ENCODE measurements at places on chromosomes 5 and 9.

GRCh38 chr5:118519466-118519865, 468.9 kb downstream of the DTWD2 start:
- no peak for DNase-seq

DNA sequence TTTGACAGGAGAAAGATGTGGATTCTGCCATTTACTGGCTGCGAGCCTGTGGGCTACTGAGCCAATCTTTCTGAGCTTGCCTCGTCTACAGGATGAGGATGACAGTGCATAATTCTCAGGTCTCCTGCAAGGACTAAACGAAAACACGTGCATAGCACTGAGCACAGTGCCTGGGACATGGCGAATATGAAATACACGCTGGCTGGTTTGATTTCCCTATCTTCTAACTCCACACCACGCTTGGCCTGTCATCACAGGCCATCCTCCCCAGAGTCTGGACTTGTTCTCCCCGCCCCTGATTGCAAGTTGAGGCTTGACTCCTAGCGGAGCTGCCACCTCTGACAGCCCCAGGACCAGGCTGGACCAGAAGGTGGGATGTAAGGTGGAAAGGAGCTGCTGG, 37.9 kb downstream of the ARPC5L start:
- DNase-seq, result no peak

DNA sequence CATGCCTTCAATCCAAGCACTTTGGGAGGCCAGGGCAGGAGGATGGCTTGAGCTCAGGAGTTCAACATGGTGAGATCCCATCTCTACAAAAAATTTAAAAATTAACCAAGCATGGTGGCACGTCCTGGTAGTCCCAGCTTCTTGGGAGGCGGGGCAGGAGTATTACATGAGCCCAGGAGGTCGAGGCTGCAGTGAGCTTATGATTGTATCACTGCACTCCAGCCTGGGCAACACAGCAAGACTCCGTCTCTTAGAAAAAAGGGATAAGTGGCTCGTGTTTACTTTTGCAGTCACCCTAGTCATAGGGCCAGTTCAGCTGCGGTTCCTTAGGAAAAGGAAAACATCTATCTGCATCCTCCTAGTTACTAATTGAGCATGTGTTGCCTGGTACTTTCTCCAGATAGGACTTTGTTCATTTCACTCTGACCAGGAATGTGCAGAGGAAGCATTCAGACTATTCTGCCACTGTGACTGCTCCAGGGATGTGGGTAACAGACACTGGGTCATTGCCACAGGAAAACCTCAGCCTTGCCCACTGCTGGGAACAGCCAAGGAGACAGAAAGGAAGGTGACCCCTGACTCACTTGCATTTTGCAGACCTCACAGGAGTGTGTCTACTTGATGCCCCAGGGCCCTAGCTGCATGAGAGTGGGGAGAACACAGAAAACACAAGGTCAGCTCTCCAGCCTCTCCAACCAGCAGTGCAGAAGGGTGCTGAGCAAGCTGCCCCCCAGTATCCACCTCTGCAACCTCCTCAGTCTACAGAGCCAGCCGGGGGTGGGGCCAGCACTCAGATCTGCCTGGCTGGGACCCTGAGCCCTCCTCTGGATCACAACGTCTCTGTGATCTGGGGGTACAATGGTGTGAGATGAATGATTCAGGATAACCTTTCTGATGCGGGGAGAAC, 33.9 kb upstream of the ALDH1B1 start:
- no peak for DNase-seq

DNA sequence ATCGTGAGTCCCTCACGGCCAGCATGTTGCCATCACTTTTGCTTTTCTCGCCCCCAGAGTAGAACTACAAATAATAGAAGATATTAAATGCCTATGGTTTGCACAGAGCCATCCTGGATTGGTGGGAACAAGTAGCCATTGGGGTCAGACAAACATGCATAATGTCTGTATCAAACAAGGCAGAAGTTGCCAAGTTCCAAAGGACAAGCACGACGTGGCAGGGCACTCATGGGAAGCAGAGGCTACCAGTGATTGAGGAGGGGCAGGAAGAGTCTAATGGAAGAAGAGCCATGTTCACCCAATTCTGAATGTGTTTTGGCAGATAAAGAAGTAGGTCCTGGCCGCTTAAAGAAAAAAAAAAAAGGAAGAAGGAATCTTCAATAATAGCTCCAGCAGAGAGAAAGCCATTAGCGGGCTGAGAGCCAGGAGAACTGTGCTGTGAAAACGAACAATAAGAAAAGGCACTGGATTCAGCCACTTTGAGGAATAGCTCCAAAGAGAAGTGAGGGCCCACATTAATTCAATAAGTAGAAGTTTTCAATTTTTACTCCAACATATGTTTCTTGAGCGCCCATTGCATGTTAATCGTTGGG, 153.7 kb upstream of the ADCY2 start:
- no peak for DNase-seq

DNA sequence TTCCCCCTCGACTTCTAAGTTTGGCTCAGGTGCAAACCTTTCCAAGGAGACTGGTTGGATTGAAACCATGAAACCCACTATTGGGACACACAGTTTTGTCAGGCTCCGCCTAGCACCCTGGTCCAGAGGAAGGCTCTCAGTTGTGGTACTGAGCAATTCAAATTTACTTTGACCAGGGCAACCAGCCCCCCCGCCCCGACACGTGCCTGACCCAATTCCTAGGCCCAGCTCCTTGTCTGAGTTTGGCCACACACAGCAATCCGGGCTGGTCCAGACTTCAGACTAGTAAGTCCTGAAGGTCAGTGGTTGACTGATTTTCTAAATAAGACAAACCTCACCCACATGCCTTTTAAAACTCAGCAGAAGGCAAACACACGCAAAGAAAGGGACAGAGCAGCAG, 132.7 kb downstream of the SLC12A2 start:
- DNase-seq, result no peak

DNA sequence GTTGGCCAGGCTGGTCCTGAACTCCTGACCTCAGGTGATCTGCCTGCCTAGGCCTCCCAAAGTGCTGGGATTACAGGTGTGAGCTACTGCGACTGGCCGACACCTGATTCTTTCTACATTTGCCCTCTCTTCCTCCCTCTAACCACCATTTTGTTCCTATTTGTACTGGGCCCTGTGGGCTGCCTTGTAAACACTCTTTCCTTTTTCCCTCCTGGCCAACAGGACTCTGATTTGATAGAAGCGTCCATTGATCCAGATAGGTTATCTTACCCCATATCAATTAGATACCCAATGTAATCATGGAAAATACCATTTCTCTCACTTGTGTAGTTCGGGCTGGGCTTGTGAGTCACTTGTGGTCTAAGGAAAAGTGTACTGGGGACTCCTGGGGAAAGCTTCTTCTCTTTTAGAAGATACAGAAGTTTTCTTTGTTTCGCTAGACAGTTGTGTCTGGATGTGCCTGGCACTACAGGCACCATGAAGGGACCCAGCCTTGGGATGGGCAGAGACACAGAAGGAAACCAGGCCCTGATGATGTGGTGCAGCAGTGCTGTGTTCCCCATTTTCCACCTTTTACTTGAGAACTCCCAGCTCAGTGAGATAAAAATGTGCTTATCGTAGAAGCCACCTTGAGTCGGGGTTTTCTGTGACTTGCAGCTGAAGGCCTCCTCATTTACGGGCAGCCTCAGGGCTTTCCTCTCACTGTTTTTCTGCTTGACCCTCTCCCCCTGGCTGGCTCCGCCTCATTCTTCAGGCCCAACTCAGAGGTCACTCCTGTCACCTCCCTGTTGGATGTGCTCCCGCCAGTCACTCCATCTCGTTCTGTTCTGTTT, 32.8 kb upstream of the CPEB4 start:
- DNase-seq, result no peak

- DNase-seq, result peak; percentile 94
These were observed 244.4 kb downstream of the MAST4 start for GRCh38 chr5:66840511-66841013.
